ENCODE measurements at places on chromosomes 4 and X.
A peak's percentile ranks its signal among the peaks of the same experiment; 100 is the strongest.

GRCh38 chr4:43132010-43132582 is 239.6 kb downstream of the GRXCR1 start:
- DNase-seq, result no peak

DNA sequence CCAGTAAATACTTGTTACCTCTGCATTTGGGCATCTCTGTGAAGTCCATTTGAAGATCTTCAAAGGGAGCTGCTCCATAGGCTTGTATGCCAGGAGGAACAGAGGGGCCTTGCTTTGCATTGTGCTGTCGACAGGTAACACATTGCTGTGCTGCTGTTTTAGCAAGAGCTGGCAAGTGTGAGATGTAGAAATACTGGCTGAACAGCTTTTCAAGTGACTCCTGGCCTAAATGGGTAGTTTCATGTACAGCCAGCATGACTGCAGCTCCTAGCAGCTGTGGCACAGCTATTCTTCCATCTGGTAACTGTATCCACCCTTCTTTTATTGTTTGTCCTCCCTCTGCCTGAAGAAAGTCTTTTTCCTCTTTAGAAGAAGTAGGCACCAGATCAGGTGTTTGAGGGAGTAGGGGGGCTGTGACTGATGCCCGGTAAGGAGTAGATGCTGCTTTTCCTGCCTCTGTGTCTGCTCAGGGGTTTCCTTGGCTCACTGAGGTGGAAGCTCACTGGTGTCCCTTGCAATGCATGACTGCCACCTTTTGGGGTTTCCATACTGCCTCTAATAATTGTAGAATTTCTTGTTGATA is 965.3 kb downstream of the CCSER1 start:
- DNase-seq, result no peak

GRCh38 chr4:84651499-84651898 is 68.6 kb downstream of the CDS1 start:
- no peak for DNase-seq

DNA sequence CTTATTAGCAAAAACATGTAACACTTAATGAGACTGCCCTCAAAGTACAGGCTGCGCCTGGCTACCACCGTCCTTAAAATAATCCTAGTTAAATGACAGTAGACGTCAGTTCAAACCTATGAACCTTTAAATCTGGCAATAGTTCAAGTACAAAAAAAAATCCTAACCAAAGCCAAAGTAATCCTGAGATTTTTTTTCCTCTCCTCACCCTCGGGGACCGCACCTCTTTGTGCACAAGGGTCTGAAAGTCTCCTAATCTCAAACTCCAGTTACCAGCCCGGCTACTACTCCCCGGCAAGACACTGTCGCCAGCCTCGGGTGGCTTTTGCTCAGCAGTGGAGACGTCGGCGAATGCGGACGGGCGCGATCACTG is 439 bp downstream of the SEC31A start:
- no peak for DNase-seq

DNA sequence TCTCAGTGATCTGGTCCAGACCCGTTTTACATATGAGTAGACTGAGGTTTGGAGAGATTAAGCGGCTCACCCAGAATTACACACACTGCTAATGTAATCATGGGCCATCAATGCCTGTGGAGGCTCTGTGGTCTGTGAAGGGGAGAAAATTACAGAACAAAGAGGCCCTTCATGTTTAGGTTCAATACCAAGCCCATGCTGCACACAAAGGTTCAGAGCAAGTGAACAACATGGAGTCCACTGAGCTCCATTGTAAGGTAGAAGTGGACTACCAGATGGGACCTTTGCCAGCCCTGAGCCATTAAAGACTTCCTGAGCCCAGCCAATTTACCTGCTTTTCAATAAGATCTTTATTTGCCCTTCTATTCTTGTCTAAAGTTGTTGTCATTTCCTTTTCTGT is 109.8 kb downstream of the LUZP4 start:
- no peak for DNase-seq

- DNase-seq, result no peak
These were observed 81.2 kb downstream of the CXXC4 start for GRCh38 chr4:104413487-104413886.

DNA sequence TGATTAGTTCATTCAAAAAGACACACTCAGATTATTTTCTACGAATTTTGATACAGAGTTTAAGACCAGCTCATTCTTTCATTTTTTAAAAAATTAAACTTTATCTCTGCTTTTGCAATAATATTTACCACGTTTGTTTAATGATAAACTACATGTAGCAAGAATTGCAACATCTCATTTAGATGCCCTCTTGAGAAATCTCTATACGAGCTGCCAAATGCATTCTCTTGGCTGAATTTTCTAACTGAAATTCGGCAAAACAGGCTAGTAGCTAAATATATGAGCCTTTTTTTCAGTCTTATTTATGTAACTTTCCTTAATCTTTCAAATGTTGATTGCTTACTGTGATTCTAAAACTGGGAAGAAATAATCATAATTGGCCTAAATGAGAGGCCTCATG is 2.1 kb upstream of the GC start:
- DNase-seq, result no peak

- DNase-seq, result no peak
These were observed 79.0 kb downstream of the GPR82 start for GRCh38 chrX:41802958-41803357.

GRCh38 chr4:25075851-25076250 is 45.1 kb upstream of the LGI2 start:
- DNase-seq, result no peak

- peak; percentile 43 for DNase-seq
These were observed 45.5 kb upstream of the FAM241A start for GRCh38 chr4:112099701-112100297.

GRCh38 chr4:57640391-57641100 is 530.4 kb upstream of the IGFBP7 start:
- DNase-seq, result no peak

- DNase-seq, result no peak
These were observed 471.2 kb downstream of the GASK1B start for GRCh38 chr4:157701695-157701994.

DNA sequence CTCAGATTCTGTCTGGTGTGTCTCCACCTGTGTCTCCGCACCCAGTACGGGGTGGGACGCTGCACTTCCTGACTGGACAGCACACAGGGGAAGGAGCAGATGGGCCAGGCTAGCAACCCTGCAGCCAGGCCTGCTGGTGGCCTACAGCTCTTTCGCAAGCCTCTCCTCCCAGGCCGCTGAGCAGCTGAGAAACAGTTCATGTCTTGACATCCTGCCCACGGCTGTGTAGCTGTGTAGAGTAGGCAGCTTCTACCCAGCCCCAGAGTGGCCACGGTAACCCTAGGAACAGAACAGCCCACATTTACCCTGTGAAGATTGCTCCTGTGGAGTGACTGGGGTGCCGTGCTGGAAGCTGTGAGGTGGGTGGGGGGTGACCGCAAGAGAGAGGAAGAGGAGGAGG is 38.9 kb downstream of the CCNQ start:
- DNase-seq, result no peak

- peak; percentile 29 for DNase-seq
These were observed 125.4 kb downstream of the ZNF330 start for GRCh38 chr4:141346144-141346543.

GRCh38 chr4:128141866-128142265 is 80.8 kb downstream of the LARP1B start:
- no peak for DNase-seq

- no peak for DNase-seq
These were observed 25.7 kb downstream of the TACC3 start for GRCh38 chr4:1746919-1747602.

DNA sequence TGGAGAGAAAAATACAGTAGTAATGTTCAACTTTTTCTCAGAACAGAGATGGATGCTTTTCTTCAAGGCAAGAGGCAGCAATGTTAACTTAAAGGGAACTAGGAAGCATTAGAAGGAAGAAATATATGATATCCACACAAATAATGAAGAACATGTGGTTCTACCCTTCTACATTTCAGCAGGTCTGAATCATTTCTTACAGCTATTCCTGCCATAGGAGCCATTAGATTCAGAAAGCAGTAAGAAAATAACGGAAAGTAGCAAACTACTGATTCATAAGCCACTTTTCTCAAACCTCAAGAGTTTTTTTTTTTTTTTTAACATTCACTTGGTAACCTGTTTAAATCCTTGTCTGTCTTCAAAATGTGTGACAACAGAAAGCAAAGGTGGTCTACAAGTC is 1251.6 kb upstream of the AGA start:
- no peak for DNase-seq

GRCh38 chr4:54315561-54316538 is 86.8 kb downstream of the PDGFRA start:
- no peak for DNase-seq

- no peak for DNase-seq
These were observed 1598.3 kb downstream of the PCDH18 start for GRCh38 chr4:135934026-135934425.

DNA sequence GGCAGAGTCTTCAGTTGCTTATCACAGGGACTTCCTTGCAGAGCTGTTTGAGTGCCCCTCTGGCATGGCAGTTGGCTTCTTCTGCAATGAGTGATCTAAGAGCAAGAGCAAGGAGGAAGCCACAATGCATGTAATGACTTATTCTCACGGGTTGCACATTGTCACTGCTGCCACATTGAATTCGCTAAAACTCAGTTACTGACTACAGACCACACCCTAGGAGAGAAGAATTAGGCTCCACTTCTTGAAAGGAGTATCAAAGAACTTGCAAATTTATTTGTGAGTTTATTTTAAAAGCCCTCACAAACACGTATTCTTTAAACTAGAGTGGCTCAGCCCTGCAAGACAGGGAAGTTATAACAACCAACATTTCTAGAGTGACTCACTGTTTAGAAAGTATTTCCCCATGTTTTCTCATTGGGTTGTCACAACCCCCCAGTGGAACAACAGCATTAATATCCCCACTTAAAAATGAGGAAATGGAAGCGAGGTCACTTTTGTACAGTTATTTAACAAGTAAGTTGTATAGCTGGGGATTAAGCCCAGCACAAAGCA is 32.4 kb upstream of the RBPJ start:
- no peak for DNase-seq

DNA sequence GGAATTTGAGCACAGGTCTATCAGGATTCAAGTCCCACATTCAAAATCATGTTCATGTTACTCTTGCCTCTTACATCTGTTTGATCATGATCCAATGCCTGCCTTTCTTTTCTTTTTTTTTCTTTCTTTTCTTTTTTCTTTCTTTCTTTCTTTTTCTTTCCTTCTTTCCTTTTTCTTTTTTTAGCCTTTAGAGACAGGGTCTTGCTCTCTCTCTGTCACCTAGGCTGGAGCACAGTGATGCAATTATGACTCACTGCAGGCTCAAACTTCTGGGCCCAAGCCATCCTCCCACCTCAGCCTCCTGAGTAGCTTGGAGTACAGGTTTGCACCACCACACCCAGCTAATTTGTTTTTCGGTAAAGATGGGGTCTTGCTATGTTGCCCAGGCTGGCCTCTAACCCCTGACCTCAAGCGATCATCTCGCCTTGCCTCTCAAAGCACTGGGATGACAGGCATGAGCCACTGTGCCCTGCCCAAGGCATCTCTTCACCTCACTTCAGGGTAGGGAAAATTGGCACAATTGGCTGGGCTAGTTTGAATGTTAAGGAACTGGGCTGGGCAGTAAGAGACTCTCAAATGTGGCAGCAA is 359.2 kb downstream of the FBXW7 start:
- DNase-seq, result no peak

DNA sequence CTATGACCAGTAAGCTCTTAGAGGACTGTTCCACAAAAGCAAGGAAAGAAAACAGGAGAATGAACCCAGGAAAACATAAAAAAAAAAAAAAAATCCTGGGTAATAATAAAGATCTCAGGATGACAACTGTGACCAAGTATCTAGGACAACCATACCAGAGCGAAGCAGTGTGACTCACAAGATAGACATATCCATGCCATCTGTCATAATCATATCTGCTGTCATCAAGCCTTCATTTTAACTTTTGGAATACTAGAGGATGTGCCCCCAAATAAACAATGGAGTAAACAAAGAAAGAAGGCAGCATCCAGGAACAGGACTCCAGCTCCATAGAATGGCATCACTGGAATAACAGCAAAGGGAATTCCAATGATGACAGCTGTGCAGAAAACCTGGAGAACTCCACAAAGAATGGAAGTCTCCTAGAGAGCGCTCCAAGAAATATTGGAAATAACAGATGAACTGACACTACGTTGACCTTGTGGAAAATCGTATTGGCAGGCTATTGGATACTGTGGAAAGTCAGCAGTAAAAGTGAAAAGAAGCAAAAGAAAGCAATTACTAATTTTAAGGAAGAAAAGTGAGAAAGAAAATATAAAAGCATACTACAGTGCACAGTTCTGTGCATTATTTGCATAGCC is 35.3 kb downstream of the HPGDS start:
- DNase-seq, result no peak

DNA sequence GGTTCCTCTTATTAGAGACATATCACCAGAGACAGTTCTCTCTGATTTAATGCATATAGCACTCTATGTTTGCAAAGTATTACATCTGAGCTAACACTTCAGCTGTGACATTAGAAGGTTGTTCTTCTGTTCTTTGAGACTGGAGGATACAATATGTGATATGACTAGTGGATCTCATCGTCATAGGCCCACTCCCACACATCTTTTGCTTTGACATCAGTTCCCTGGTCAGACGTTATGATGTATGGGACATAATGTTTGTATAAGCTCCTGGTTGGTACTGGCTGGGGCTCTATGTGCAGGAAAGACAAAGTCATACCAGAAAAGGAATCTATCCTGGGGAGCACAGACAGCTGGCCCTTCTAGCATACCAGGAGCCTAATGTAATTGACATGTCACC is 57.7 kb upstream of the MAML3 start:
- DNase-seq, result no peak

DNA sequence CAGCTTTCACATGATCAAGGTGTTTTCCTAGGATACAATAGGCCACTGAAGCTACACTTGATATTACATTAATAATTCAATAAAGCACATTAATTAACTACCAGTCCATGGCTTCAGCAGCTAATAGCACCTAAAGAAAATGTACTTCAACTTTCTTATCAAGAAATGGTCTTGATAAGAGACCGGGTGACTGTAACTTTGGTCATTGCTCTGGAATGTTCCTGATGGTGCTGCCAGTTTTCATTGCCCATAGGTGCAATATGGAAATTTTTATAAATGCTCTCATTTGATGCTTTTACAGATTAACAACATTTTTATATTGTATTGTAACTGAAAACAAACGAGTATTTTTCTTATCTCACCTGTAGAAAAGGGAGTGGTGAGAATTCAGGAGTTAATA is 165.4 kb downstream of the SHROOM3 start:
- no peak for DNase-seq

DNA sequence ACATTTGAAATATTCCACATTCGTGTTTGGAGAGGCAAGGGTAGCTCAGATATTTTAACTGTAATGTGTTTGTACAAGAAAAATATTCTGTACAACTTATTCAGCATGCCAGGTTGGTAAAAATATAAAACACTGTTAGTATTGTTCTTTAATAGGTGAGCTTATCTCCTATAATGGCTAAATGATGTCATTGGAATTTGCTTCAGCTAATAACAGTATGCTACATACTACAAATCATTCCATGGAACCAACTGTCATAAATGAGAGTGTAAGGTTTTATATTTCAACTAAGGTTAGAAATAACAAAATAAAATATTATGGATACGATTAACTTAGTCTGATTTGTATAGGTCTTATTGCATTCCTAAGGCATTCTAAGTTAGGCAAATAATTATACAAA is 206.6 kb downstream of the ADGRL3 start:
- no peak for DNase-seq

All from NCI-H1417 treated with DMSO at 0.1 percent for 48 hours (cell line).